G401 (cell line): ENCODE measurements at places on chromosomes 16 and 17.

DNA sequence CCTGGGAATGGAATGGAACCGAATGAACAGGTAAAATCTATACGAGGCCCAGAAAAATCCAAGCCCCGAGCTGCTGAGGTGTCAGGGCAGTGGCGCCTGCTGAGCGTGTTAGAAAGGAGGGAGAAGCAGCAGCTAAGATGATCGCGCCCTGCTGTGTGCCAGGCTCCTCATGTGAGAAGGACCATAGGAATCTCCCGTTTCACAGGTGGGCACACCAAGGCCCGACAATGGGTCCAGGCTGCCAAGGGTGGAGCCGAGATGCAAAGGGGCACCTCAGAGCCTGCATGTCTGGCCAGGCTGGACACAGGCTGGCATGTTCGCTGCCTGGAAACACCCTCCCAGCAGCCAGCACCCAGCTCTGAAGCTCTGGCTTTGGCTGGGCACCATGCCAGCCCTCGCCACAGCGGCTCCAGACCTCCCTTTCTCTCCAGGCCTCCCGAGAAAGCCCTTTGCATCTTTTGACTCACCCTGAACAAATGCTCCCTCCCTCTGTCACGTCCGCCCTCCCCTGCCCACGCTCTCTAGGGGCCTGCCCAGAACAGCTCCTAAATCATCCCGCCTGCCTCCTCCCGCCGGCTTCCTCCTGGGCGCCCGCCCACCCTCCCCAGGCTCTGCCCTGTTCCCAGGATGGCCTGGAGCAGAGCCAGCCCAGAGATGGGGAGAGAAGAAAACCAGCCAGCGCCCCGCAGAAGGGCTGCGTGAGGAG lies 217.8 kb upstream of the GSE1 start:
- no peak for DNase-seq

- DNase-seq, result peak; percentile 96
Measured at GRCh38 chr16:27235055-27235937, 32.0 kb downstream of the KDM8 start.

- no peak for DNase-seq
Measured at GRCh38 chr17:79942591-79943346, 92.9 kb downstream of the TBC1D16 start.

DNA sequence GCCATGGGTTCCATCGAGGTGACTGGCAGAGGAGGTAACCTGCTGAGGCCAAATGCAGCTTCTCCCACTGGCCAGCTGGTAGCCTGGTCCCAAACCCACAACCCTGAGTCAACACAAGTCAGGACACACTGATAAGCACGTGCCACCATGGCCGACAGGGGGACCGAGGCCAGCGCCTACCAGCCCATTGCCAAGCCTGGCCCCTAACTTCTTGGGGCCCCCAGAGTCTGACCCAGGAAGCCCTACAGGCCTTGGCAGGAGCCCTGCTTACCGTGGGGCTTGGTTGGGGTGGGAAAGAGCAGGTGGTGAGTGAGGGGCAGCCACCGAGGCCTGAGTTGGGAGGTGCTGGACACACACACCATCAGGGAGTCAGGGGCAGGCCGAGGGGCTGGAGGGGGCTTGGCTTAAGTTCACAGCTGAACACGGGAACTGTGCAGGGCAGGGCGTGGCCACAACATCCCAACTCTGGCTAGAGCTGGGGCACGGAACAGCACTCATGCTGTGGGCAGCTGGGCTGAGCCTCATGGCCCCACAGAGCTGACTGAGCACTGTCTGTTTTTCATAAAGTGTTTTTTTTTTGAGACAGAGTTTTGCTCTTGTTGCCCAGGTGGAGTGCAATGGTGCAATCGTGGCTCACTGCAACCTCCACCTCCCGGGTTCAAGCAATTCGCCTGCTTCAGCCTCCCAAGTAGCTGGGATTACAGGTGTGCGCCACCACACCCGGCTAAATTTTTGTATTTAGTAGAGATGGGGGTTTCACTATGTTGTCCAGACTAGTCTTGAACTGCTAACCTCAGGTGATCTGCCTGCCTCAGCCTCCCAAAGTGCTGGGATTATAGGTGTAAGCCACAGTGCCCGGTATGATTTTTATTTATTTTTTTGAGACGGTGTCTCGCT lies 5.5 kb downstream of the MRPL28 start:
- no peak for DNase-seq

DNA sequence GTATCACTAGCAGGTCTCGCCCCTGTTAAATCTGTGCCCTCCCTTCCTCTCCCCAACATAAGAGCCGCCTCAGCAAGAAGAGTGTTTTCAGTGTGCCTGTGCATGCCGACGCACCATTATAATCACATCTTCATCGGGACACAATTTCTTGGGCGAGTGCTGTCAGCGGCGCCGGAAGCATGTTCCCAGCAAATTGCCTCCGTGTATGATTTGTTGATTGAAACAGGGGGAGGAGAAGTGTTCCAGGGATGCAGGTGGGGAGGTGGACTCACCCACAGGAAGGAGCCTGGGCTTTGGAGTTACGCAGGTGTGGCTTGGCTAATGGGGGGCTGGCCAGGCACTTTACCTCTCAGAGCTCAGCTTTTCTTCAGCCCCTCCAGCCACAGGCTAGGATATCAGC lies 53.6 kb downstream of the SPACA3 start:
- no peak for DNase-seq

DNA sequence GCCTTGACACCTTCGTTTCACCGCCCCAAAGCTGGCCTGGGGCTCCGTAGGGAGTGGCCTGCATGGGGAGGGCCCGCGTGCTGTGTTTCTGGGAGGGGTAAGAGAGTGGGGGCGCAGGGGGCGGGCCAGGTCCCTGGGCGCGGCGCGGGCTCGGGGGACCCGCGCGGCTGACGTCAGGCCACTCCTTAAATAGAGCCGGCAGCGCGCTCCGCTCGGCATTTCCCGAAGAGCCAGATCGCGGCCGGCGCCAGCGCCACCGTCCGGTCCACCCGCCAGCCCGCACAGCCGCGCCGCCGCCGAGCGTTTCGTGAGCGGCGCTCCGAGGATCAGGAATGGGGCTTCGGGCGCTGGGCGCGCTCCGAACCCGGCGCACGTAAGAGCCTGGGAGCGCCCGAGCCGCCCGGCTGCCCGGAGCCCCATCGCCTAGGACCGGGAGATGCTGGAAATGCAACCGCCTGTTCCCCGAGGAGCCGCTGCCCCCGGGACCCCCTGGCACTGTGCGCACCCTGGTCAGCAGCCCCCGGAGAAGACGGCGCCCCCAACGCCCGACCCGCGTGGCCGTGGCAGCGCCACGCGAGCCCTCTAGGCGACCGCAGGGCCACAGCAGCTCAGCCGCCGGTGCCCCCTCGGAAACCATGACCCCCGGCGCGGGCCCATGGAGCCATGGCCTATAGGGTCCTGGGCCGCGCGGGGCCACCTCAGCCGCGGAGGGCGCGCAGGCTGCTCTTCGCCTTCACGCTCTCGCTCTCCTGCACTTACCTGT lies at the start of gene HS3ST2:
TSS of gene HS3ST2 (plus strand) at position 215 of the 763 bp plus-strand sequence. CDS start at position 664, 449 bp downstream.
- DNase-seq, result peak; percentile 25

DNA sequence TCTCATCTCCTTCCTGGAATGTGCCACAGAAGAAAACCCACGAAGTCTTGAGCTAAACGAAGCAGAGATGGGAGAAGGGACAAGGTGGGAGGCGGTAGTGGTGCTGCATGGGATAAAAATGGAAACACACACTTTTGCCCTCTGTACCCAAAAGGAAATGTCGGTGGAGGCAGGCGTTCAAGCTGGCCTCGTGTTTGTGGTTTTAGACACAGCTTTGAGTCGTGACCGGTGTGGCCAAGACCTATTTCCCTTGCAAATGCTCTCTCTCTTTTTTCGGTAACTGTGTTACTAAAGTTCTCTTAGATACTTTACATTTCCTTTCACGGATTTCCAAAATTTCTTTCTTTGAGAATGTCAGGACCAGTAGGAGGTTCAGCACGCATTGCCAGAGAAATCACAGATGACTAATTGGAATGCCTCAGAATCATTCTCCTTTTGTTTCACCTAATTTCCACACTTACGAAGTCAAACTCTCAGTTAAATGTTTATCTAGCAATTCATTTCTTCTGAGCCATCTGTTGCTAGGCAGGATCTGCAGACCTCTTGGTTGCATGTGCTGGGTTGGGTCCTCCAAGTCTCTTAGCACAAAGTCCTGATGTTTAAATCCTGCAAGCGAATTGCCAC lies 412.3 kb downstream of the MAF start:
- DNase-seq, result no peak

DNA sequence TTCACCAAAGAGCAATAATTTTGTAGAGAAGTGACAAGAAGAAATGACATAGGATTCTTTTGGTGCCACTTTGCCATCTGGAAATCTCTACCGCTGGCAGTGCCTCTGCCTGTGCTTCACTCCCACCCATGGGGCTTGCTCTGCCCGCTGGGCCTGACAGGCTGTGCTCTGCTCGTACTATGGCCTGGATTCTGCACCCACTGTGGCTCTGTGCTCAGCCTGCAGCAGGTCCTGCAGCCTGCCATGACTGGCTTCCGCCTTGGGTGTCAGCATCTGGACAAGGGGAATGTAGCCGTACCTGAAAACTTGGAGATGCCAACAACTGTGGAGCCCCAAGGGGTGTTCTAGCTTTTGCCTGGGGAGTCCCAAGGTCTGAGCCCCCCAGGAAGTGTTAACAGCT lies 792.3 kb downstream of the CDH8 start:
- DNase-seq, result no peak

DNA sequence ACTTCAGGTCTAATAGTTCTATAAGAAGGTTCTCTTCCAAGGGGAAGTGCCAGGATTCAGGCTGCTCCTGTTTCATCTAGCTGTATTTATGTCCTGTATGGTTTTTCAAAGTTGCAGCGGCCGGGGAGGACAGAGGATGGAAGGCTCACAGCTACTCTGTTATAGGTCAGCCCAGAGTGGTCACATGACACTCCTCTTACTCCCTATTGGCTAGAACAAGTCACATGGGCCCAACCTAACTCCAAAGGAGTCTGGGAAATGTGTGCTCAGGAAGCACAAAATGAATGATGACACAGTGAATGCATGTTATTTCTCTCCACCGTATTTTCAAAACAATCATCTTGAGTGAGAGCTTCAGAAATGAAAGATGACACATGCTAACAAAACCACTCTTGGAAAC lies 645.1 kb upstream of the RBFOX1 start:
- DNase-seq, result no peak

- DNase-seq, result no peak
Measured at GRCh38 chr16:15644267-15644961, 1.5 kb upstream of the MARF1 start.

DNA sequence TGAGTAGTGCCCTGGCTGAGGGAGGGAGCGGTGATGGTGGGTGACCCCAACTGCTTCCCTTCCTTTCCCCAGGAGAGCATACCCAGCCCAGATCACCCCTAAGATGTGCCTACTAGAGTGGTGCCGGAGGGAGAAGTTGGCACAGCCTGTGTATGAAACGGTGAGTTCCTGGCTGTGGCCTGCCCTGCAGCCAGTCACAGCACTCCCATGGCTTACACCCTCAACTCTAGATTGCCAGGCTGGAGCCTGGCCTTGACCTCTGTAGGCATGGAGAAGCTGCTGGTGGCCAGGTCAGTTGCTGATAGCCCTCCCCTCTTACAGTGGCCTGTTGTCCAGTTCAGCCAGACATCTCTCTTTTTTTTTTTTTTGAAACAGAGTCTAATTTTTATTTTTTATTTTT lies 8.6 kb upstream of the NFATC3 start:
- no peak for DNase-seq

DNA sequence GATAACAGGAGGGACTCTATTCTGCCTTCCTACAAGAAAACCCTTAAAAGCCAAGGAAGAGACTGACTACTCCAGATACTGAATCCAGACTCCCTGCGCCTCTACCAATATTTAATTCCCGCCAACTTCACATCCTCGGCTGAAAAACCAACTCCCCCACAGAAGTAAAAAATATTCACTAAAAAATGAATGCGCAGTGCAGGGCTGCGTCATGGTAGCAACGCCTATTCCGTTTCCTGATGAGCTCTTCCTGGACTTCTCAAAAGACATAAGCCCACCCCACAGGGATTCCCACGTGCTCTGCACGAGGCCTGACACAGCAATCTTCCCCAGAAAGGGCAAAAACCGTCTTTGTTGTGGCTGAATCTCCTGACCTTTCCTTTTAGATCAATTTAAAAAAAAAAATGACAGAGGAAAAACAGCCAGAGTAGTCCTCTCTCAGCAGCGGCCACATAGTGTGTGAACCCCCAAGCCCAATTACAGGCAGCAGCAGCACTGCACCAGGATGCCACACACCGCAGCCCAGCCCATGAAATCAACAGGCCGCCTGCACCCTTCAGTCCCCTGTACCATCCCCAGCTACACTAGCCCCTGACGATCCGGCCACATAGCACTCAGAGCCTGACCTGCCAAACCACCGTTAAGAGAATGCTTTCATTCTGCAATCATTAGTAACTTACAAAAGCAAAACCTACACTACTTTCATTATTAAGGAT lies 23.9 kb downstream of the KLHDC4 start:
- no peak for DNase-seq

DNA sequence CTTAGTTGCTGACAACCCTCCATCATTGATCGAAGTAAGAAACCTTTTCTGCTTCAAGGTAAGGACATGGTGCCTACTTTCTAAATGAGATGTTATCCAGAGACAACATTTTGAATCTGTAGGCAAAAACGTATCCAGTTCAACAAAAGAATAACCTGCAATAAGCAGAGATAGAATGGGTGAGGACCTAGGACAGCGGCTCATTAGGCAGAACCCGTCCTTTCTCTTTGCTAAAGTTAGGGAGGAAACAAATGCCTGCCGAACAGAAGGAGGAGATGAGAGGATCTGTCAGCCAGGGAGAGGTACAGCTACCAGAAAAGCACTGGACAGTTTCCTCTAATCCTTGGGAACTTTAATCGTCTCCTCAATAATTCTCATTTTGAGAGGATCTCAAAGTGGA lies 183.3 kb downstream of the CDH13 start:
- DNase-seq, result no peak

DNA sequence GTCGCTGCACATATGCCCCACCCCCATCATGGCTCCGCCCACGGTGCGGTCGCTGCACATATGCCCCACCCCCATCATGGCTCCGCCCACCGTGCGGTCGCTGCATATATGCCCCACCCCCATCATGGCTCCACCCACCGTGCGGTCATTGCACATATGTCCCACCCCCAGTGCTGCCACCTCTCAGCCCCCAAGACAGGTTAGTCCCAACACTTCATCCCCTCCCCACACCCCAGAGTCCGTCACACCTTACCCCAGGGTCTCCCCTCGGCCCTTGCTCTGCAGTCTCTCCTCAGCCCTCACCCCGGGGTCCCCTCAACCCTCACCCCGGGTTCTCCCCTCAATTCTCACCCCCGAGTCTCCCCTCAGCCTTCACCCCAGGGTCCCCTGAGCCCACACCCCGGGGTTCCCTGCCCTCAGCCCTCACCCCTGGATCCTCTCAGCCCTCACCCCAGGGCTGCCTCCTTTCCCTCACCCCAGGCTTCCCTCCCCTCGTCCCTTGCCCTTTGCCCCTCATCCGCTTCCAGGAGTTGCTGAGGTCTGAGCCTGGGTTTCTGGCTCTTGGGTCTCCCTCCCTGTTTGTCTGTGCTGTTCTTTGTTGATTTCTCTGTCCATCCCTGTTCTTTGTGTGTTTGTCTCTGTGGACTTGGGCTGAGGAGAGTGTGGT lies 25.6 kb downstream of the TPSG1 start:
- no peak for DNase-seq
